ENCODE measurements at places on chromosomes 6 and 20.

DNA sequence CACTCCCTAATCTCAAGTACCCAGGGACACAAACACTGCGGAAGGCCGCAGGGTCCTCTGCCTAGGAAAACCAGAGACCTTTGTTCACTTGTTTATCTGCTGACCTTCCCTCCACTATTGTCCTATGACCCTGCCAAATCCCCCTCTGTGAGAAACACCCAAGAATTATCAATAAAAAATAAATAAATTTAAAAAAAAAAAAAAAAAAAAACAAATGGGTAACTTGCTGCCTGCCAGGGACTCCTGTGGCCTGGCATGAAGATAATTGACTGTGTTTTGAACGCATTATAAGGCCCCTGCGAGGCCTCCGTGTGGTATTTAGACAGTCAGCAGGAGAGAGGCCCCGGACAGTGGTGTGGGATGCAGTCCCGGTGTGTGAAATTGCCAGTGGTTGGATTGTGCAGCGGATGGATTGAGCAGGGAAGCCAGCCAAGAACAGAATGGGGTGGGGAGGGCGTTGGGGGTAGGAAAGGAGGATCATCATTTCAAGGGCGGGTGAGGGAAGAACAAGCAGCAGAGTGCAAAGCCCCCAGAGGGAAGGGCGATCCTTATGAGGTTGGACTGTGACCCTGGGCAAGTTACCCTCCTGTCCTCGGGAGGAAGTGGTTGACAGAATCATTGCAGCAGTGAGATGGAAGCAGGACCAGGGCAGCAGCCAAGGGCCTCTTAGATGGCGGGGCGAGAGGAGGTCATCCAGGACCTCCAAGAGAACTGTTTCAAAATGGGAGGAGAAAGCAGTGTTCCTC lies 43.3 kb downstream of the PPARD start:
- DNase-seq: no peak

GRCh38 chr6:167154895-167155294 lies 2.9 kb downstream of the GPR31 start:
- DNase-seq: no peak

- DNase-seq: no peak
Observed at GRCh38 chr6:13561624-13562267, 12.7 kb upstream of the SIRT5 start.

DNA sequence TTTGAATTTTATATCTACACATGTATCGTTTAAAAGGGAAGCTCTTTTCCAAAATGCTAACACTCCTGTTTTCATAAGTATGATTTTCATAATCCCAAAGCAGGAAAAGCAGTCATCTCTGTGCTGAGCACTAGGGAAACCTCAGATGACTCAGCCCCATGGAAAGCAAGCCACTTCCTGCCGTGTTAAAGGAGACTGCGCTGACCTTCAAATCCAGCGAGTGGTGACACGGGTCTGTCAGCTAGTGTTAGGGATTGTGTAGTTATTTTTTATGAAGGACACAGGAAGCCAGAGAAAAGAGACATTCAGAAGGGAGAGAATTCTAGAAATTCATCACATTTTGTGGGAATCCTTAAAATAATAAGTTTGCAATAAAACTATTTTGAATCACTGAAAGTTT lies 57.0 kb upstream of the CD93 start:
- DNase-seq: no peak

GRCh38 chr6:90559931-90560330 lies 26.9 kb downstream of the MAP3K7 start:
- DNase-seq: no peak

GRCh38 chr6:47477497-47478232 lies at the start of gene CD2AP:
TSS of gene CD2AP (plus strand) at chr6:47477789. CDS start at chr6:47478245, 456 bp downstream.
- peak; percentile 93 for DNase-seq

GRCh38 chr6:14841901-14842421 lies 403.9 kb upstream of the JARID2 start:
- DNase-seq: no peak

- no peak for DNase-seq
Observed at GRCh38 chr6:48229841-48230240, 118.8 kb upstream of the PTCHD4 start.

GRCh38 chr20:1825507-1825906 lies 69.7 kb upstream of the SIRPA start:
- DNase-seq: no peak

DNA sequence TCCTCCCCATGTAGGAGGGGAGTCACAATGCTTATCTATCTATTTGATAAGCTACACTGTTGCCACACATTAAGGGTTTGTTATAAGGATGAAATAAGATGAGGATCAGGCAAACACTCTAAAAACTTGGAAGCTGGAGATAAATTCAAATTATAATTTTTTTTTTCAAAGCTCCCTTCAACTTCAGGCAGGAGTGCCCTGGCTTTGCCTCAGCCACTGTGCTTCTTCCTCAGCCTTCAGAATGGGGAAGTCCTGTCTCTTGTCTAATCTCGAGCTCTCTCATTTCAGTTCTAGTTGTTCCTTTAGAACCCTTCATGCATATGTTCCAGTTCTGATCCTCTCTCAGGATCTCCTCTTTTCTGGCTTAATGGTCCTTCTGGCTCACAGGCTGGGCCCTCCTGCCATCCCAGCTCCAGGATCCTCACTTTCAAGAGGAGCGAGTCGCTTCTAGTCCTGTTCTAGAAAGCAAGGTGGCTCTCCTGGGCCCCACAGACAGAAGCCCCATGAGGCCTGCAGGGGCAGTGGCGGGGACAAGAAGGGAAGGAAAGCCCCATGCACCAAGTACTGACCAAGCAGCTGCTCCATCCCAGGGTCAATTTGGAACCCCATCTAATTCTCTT lies 164.3 kb downstream of the VEGFA start:
- DNase-seq: no peak

DNA sequence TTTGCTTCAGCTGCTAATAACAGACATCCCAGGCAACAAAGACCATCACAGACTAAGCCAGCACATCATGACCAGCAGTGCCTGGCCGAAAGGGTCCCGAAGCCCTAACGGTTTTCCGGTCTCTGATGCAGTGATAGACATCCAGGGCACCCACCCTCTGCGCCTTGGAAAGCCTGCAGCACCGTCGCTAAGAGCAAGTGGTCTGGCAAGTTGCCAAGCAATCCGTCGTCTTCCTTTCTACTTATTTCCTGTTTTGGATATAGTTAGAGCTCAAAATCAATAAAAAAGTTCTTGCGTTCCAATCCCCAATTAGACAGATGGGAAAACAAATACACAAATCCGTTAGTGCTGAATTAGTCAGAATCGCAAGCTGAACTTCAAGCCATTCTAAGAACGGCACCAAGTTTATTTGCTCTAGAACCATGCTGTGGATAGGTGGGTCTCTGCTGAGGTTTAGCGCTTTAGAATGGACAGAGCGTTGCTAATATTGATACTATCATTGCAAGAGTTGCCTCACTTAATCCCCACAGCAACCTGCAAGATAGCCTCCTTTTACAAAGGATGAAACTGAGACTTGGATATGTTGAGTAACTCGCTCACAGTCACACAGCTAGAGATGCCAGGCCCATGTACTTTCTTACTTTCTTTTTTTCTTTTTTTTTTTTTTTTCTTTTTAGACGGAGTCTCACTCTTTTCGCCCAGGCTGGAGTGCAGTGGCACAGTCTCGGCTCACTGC lies 163.3 kb upstream of the SNX9 start:
- DNase-seq: no peak

GRCh38 chr6:14397518-14397901 lies 279.9 kb downstream of the CD83 start:
- DNase-seq: no peak

GRCh38 chr6:164216368-164216767 lies 801.9 kb downstream of the QKI start:
- no peak for DNase-seq

- no peak for DNase-seq
Observed at GRCh38 chr6:25793970-25794369, 37.9 kb downstream of the SLC17A1 start.

GRCh38 chr6:6225885-6226529 lies 94.5 kb downstream of the F13A1 start:
- DNase-seq: no peak

- no peak for DNase-seq
Observed at GRCh38 chr6:170294813-170295509, 4.1 kb upstream of the DLL1 start.

- no peak for DNase-seq
Observed at GRCh38 chr6:31368461-31368860, 11.5 kb upstream of the HLA-B start.

- DNase-seq: peak; percentile 36
Observed at GRCh38 chr20:44888226-44889103, 3.0 kb downstream of the YWHAB start.

GRCh38 chr20:56005389-56005715 lies at the start of gene CBLN4:
TSS of gene CBLN4 (minus strand) at chr20:56005519. CDS start at chr20:56004171, 1,348 bp downstream.
- no peak for DNase-seq

- peak; percentile 27 for DNase-seq
Observed at GRCh38 chr6:134288538-134289203, 29.2 kb downstream of the SGK1 start.

- DNase-seq: no peak
Observed at GRCh38 chr6:163820745-163821458, 406.4 kb downstream of the QKI start.

- DNase-seq: no peak
Observed at GRCh38 chr6:29211488-29211887, 40.8 kb downstream of the OR2J2 start.

DNA sequence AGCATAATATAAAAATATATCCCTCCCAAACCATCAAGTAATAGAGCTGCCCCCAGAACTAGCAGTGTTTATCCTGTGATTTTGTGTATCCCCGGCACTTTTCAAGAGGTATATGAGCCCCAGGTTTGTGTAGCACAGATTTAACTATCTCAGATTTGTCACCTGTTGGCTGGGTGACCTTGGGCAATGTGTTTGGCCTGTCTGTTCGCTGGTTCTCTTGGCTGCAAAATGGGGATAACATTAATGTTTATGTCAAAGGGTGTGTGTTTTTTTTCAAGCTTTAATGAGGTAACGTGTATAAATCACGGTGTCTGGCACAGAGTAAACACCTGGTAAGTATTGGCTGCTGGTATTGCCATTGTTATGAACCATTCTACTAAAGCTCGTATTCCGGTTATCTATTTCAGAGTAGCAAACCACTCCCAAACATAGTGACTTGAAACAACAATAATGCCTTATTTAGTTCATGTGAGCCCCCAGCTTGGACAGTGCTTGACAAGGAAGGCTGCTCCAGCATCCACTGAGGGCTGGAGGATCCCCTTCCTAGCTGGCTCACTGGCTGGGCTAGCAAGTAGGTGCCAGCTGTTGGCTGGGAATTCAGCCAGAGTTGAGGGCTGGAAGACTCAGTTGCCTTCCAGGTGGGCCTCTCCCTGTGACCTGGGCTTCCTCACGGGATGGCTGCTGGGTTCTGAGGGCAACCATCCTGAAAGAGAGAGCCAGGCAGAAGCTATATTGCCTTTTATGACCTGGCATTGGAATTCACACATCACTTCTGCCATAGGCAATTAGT lies 36.2 kb downstream of the PDRG1 start:
- no peak for DNase-seq

- DNase-seq: no peak
Observed at GRCh38 chr6:63121166-63121565, 90.1 kb upstream of the FKBP1C start.

GRCh38 chr6:97218912-97219311 lies 64.1 kb downstream of the MMS22L start:
- DNase-seq: no peak

GRCh38 chr20:38870733-38871559 lies 55.3 kb upstream of the FAM83D start:
- peak; percentile 46 for DNase-seq

DNA sequence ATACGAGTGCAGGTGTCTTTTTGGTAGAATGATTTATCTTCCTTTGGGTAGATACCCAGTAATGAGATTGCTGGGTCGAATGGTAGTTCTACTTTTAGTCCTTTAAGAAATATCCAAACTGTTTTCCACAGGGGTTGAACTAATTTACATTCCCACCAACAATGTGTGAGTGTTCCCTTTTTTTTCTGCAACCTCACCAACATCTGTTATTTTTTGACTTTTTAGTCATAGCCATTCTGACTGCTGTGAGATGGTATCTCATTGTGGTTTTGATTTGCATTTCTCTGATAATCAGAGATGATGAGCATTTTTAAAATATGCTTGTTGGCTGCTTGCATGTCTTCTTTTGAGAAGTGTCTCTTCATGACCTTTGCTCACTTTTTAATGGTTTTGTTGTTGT lies 1.9 kb upstream of the ZNF831 start:
- peak; percentile 77 for DNase-seq

DNA sequence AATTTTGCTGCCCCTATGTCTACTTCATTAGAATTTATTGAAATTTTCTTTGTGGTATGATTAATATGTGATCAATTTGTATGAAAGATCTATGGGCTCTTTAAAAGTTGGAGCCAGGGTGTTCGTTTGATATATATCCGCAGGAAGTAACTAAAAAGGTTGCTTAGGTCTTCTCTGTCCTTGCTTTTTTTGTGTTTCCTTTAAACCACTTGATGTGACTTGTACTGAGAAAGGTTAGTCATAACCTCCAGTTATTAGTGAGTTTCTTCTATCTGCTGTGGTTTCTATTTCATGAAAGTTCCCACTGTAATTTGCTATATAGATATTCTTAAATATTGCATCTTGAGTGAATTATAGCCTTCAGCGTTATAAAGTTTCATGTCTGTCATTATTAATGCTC lies 585.3 kb upstream of the ARID1B start:
- peak; percentile 14 for DNase-seq

DNA sequence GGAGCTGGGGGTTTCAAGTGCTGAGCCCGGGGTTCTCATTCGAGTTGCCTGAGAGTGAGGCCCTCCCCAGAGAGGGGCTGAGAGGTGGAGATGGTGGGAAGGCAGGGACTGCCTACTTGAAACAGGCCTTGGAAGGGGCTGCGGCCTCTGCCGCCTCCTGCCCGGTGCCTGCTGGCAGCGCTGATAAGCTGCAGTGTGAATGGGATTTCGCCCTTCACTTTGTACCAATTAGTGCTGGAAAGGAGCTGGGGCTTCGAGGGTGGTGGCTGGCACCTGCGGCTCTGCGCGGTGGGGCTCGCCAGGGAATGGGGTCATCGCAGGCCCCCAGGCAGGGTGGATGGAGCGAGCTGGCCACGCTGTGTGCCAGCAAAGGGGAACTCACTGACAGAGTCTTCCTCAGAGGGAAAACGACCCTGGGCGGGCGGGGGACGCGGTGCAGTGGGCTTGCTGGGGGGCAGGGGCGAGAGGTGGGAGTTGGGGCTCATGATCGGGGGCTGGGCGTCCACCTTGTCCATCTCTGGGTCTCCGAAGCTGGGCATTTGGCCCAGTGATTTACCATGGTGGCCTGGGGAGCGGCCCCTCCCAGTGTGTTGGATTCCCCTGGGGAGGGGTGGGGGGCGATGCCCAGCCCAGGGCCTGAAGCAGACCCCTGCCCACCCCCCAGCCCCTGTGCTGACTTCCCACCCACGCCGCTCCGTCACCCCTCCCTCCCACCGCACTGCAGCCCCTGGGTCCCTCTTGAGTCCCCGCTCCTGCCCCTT lies 22.9 kb downstream of the COL20A1 start:
- no peak for DNase-seq

- DNase-seq: no peak
Observed at GRCh38 chr6:121686611-121687023, 251.2 kb downstream of the GJA1 start.

- no peak for DNase-seq
Observed at GRCh38 chr20:833121-833449, 430 bp upstream of the FAM110A start.

- DNase-seq: no peak
Observed at GRCh38 chr6:166441325-166442078, 58.8 kb upstream of the MPC1 start.

All from CD4-positive, alpha-beta T cell treated with Interleukin-17A for 1 hour (primary cell).